T-helper 9 cell (primary cell): ENCODE measurements at places on chromosomes 2 and 18.
A peak's percentile ranks its signal among the peaks of the same experiment; 100 is the strongest.

- no peak for DNase-seq
These were observed 16.4 kb downstream of the MTCL1 start for GRCh38 chr18:8721716-8722115.

DNA sequence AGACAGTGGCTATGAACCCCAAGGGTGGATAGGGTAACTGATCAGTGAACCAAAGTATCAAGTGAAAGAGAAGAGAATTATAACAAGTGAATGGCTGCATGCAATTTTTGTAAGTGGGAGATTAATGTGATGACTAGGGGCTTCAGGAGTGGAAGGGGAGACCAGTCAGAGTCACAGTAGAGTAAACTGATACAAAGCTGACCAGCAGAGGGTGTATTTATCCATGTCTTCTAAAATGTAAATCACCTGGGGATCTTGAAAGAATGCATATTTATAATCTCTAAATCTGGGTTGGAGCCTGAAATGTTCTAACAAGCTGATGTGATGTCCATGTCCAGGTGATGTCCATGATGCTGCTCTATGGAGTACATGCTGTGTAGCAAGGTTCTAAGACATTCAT, 1351.3 kb upstream of the CHAC2 start:
- no peak for DNase-seq

GRCh38 chr2:188678882-188679281, 295.3 kb upstream of the COL3A1 start:
- DNase-seq: no peak

DNA sequence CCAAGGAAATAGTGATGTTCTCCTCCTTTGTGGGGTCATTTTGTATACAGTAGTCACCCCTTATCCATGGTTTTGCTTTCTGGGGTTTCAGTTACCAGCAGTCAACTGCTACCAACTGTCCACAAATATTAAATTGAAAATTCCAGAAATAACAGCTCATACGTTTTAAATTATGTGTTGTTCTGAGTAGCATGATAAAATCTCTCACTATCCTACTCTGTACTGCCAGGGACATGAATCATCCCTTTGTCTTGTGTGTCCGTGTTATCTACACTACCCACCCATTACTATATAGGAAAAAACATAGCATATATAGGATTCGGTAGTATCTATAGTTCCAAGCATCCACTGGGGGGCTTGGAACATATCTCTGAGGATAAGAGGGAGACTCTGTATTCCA, 120.9 kb upstream of the DCC start:
- no peak for DNase-seq

DNA sequence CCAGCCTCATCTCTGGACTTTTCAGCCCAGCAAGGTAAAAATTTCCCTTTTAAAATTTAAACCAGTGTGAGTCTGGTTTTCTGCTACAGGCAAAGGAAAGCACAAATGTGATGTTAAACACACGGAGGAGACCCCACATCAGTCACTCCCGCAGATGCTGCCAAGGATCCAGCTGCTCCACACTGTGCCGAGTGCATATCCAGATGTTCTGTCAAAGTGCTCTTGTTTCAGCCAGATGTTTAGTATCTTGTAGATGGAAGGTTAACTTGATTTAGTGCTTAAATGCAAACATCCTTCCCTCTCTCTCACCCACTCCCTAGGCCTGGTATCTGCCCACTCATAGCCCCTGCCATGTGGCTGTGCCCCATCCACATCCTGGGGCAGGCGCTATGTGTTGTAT, 15.8 kb upstream of the ATOH8 start:
- DNase-seq: no peak

DNA sequence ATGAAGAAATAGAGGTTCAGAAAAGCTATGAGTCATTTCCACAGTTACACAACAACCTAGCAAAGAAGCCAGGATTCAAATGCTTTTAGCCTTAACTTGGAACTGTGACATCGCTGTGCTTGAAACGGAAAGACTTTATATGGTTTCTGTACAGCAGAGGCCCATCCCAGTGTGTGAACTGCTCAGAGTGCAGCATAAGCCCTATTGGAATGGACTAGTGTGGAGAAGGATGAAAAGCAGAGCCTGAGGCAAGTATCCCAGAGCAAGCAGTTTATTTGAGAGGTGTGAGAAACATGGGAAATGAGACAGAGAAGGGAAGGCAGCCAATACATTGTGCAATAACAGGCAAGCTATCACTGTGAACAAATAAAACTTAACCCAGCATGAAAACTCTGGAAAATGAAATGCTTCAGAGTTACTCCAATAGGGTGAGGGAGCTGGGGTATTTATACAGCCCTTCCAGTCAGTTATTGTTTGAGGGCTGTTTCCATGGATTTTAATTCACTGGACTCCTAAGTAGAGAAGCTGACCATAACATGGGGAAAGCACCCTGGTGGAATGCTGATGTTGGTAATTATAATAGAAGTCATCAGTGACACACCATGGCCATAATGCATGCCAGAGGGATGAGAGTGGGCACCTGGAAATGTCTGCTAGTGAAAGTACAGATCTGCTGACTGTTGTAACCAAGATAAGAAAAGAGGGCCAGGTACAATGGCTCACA, 254.0 kb upstream of the POU3F3 start:
- DNase-seq: no peak

DNA sequence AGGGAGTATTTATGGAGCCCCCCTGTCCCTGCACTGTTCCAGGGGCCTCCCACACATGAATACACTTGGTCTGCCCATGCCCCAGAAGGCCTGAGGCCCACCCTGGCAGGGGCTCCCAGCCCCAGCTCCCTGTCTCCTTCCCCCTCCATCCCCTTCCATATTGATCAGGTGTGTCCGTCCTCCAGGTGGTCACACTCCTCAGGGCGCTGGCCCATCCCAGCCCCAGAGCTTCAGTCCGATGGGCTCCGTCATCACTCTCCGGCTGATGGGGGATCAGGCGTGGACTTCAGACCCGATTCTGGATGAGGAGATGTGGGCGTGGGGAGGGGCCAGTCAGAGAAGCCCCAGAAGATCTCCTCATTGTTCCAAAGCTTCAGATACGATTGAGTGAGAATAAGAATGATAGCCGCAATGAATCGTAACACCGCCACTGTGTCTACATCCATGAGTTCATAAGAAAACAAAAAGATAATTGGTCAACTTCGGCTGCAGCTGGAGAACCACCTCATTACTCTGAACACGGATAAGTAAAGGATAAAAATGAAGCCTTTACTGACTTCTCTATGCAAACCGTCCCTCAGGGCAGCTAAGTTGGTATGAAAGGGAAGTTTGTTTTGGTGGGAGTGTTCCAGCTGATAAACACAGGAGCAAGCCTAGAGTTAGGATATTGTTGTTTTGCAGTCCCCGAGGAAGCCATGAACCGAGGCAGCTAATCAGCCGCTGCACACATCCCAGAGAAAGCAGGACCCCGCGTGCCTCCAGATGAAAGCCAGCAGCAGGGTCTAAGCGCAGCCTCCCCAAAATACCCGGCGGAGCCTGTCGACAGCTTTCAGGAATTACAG, 279.5 kb downstream of the NDUFA10 start:
- DNase-seq: no peak

GRCh38 chr18:26424428-26425147, 123.8 kb downstream of the KCTD1 start:
- no peak for DNase-seq

DNA sequence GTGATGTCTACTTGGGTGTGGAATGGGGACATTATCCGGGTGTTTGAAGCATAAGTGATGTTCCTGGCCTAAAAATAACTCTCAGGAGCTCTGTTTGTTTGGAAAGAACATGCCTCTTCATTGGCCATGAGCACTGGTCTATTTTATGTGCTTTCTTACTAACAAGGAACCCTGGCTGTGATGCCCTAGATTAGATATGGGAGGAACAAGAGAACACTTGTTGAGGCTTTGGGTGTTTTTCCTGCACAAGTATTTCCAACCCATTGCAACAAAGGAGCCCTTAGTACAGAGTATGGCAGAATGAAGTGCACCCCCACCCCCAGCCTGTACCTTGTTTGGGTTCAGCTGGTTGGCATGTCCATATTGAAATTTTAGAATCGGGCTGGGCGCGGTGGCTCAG, 95.9 kb downstream of the SLC4A3 start:
- no peak for DNase-seq

GRCh38 chr2:188522517-188522916, 230.8 kb downstream of the GULP1 start:
- DNase-seq: no peak

GRCh38 chr2:233449081-233449901, 95.0 kb downstream of the DGKD start:
- no peak for DNase-seq

GRCh38 chr2:241197947-241198346, 9.5 kb downstream of the ANO7 start:
- no peak for DNase-seq

- DNase-seq: no peak
These were observed 530.4 kb upstream of the KLHL29 start for GRCh38 chr2:22854588-22854987.

GRCh38 chr18:332007-332406, 64.2 kb upstream of the THOC1 start:
- DNase-seq: no peak

- DNase-seq: no peak
These were observed 69.0 kb upstream of the ALPP start for GRCh38 chr2:232309592-232309991.

DNA sequence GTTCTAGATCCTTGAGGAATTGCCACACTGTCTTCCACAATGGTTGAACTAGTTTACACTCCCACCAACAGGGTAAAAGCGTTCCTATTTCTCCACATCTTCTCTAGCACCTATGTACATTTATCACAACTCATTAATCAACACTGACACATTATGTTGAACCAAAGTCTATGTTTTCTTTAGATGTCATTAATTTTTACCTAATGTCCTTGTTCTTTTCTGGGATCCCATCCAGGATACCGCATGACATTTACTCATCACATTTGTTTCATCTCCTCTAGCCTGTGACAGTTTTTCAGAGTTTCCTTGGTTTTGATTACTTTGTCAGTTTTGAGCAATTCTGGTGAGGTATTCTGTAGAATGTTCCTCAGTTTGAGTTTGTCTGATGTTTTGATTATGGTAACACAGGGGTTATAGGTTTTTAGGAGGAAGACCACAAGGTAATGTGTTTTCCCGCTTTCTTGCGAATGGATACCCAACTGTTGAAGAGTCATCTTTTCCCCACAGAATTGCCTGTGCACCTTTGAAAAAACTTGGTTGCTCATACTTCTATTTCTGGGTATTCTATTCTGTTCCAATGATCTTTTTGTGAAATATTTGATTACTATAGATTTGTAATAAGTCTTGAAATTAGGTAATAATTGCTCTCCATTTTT, 3.0 kb upstream of the UGT1A9 start:
- DNase-seq: no peak

GRCh38 chr2:240105982-240106381, 30.1 kb downstream of the COPS9 start:
- DNase-seq: no peak

- peak; percentile 19 for DNase-seq
These were observed 210.9 kb upstream of the PKDCC start for GRCh38 chr2:41836948-41837347.

GRCh38 chr2:65255356-65255755, 27.7 kb downstream of the ACTR2 start:
- DNase-seq: no peak

DNA sequence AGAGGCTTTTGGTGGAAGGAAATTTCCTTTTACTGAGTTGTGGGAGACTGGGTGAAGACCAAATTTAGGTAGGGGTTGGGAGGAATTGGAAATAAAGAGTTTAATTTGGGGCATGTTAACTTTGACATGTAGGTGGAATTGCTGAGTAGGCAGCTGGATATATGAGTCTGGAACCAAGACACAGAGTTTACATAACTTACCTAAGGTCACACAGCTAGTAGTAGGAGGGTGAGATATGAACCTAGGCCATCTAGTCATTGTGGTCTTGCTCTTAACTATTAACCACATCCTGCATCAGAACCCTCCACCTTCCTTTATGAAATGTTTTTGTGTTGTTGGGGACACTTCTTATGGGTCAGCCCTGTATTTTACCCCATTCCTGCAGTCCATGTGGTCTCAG, 113.1 kb downstream of the ICOS start:
- no peak for DNase-seq

- DNase-seq: no peak
These were observed 231.5 kb upstream of the KLHL29 start for GRCh38 chr2:23153484-23153883.

GRCh38 chr2:29601872-29602271, 319.5 kb downstream of the ALK start:
- DNase-seq: no peak

DNA sequence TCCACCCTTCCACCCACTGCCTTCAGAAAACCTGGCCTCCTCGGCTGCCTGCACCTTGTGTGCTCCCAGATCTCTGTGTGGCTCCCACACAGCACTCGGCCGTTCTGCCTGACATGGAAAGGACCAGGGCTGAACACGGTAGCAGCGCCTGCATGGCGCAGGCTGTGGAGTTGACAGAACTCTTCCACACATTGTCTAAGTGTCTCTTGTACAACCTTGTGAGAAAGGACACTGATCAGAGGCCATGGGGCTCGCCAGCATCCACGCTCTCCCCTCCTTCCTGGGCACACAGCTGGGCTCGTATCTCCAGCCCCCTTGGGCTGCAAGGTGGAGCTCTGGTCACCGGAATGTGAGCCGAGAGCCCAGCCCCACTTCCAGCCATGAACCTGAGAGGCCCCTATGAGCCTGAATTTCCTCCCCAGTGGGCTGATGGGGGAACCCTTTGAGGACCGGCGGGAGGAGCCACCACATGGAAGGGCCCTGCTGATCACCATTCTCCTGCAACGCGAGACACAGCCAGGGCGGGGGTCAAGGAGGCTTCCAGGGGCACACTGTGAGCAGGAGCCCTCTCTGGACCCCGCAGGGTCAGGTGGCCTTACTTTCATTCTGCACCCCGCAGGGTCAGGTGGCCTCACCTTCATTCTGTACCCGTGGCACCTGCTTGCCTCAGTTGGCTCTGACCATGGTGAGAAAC, 314.2 kb upstream of the MYT1L start:
- no peak for DNase-seq

DNA sequence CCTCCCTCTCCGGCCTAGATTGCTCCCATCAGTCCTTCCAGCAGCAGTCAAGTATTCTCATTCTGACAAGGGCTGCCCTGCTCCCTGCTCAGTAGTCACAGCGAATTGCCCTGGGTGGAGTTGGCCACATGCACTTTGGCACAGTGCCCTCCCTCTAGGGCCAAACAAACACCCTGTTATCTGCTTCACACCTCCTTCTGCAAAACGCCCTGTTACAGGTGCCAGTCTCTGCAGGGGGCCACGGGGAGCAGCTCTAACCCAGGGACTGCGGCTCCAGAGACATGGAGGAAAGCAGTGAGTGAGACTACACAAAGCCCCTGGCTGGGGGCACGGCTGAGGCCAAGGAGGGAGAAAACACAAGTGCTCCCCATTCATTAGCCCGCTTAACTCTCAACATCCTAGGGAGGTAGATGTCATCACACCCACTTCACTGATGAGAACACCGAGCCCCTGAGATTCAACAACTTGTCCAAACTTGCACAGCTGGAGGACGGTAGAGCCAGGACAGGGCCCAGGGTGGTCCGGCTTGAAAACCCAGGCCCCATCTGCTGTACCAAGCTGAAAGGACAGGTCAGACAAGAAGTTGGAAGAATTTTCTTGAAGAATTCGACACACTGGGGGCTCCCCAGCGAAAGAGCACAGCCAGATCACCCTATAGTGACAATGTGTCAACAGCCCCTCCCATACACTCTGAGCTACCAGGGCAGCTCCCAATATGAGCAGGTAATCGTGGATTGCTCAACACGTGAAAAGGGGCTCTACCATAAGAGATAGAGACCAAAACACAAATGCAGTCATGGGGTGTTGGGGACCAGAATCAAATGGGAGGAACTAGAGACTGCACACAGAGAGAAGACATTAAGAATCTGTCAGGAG, 8.7 kb upstream of the TFCP2L1 start:
- DNase-seq: no peak
